ENCODE measurements at places on chromosomes 12 and 14.

- no peak for DNase-seq
These were observed 2.3 kb downstream of the DGKA start for GRCh38 chr12:55933169-55933798.

GRCh38 chr12:79058342-79058741 lies 193.8 kb downstream of the SYT1 start:
- DNase-seq, result no peak

DNA sequence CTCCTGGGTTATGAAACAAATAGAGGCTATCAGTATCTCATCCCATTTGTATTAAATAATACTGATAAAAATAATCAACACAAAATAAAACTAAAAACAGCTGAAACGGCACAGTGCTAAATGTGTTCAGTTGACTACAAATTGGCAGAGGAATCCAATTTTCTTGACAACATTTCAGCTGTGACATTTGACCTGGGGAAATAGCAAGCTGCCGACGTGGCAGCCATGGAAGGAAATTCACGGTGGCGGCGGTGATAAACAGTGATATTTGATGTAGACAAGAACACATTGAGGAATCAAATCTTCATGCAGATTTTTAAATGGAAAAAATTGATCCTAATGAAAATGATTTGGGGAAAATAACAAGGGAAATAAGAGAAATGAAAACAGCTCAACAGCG lies 159.1 kb upstream of the RTL1 start:
- peak; percentile 1 for DNase-seq

DNA sequence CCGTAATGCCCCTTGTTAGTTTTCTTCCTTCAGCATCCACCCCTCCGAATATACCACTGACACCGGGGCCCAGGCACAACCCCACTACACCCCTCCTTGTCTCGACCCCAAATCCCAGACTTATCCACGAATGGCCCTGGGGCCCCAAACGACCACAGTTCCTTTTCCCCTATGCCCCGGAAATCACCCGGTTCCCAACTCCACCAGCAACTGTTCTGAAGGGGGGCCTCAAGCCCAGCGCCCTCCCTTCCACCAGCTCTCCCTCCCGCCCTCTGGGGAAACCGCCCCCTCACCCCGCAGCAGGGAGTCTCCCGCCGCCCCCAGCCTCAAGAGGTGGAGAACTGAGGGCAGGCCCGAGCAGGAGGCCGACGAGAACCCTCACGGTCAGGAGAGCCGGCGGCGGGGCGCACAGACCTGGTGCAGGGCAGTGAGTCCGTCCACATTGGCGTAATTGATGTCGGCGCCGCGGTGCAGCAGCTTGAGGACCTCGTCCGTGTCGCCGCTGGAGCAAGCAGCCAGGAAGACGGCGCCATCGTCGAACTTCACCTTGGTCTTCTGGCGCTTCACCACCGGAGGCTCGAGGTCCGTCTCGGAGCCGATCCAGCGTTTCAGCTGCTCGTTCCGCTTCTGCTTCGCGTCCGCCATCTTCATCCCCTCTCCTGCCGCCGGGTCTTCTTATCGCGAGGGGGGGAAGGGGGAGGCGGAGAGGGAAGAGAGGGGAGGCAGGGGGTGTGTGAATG lies 446 bp downstream of the PPP1R12A start:
- DNase-seq, result peak; percentile 81

DNA sequence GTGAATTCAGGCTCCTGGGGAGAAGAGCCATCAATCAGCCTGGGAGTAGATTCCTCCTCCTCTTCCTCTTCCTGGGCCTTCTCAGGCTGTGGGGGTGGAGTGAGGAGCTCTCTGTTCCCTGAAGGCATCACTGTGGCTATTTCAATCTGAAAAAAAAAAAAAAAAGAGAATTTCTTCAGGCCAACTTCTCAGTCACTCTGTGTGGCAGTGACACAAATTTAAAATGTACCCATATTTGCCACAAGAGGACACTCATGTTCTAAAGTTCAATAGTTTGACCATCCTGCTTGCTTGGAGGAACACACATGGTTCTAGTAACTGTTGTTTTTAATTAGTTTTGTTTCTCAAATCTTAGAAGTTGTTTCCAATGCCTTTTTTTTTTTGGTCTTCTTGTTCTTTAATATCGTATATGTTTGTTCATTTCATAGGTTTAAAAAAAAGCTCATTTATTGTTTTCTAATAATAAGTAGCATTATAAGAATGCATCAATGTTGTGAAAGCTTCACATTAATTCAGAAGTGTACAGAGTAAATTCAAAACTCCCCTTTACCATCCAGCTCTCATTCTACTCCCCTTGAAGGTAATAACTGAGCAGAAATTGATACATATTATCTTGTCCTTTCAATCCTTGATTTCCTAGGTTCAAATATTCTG lies 23.3 kb upstream of the CCER1 start:
- peak; percentile 27 for DNase-seq

GRCh38 chr12:75390899-75391538 lies at the start of gene GLIPR1L2:
TSS of gene GLIPR1L2 (plus strand) at chr12:75391089. CDS start at chr12:75391117, 28 bp downstream.
- DNase-seq, result peak; percentile 97

DNA sequence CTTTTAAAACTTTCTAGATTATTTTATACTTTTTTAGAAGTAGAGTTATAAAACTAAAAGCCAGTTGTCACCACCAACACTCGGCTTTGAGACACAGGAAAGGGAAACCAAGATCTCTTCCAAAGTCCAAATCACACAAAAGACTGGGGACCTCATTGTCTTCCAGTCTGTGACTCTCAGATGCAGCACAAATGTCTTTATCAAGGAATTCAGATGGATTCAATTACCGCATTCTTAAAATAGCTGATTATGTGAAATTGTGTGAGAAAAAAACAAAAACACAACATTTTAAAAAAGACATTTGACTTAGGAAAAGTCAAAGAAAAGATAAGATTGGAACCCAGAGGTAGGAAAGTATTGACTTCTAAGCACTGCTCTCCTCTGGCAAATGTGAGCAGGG lies 3.5 kb upstream of the SIX6 start:
- DNase-seq, result no peak

DNA sequence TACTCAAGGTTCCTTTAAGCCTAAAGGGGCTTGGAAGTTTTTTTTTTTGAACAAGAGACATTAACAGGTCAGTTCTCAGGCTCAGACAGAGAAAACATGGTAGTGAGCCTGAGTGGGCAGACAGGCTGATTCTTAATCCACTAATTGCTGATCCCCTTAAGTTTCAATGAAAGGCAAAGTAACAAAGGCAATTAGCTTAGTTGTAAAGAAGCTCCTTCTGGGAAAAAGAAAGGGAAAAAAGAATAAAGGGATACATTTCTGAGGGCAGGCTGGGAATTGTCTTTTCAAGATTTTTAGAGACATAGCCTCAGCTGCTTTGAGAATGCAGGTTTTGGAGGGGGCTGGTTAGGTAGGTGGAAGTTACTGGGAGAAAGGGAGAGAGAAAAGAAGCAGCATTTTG lies 133.8 kb downstream of the CFAP54 start:
- no peak for DNase-seq

DNA sequence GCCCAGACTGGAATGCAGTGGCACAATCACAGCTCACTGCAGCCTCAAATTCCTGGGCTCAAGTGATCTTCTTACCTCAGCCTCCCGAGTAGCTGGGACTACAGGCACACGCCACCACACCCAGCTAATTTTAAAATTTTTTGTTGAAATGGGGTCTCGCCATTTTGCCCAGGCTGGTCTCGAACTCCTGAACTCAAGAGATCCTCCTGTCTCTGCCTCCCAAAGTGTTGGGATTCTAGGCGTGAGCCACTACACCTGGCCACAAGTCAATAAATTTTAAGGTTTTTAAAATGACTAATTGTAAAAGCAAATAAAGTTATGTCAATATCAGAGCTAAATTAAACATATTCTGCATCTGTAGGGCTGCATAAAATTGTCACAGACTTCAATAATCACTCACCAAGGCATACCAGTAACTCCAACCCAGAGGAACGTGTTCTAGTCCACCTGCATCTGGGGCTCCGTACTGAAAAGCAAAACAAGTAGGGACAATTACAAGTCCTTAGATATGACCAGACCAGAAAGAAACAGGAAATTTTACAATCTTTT lies 13.9 kb downstream of the GNS start:
- DNase-seq, result no peak

DNA sequence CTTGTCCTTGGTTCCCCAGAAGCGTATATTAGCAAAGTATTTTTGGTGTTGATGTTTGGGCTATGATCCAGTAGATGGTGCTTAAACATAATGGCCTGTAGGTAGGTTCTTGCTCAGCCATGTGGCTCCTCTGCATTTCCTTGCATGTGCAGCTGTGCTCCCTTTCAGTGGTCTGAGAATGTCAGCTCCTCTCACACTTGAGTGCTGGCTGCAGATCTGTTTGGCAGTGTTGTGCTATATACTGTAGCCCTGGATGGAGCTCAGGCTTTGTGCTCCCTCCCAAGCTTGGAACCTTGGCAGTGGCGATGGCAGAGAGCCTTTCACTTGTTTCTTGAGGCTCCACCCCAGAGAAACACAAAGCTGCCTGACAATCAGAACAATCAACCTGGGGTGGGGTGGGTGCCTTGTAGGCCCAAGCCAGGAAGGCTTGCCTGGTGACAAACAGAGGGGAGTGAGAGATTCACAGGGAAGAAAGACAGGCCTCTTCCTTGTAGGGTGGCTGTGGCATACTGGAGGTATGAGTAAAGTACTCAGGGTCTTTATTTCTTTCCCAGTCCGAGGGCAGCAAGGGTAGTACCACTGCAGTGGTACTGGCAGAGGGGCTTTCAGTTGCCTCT lies 255.3 kb downstream of the RAD51B start:
- no peak for DNase-seq

DNA sequence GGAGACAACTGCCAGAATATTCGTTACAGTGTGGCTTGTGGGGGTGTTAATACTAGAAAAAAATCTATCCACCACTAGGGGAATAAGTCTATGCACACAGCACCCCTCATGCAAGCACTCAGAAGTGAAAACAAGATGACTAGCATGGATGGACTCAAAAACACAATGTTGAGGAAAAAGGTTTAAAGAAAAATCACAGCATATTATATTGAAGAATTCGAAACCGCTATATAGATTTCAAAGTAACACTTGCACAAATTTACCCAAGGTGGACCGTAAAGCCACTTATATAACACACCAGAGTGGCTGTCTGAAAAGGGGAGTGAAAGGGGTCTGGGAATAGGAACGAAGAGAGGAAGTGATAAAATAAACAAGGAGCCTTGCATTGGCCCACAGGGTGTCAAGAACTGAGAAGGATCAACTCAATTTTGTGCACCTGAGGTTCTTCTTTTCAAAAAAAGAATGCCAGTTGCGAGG lies 544 bp downstream of the ABCD4 start:
- no peak for DNase-seq

DNA sequence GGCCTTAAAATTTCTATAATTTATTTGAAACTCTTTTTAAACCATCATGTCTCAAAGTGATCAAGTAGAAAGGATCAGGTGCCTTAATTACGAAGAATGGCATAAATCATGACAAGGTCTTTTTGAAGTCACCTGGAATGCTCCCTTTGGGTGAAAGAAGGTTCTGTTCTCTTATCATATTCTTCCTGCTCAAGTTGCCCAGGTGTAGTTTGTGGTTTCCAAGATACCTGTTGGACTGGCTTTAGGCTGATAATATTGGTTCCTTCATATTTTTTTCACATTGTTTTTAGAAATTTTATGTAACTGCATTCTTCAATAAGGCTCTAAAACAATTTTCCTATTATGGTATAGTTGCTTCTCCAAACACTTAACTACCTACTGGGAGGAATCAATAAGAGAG lies 29.2 kb downstream of the RASSF3 start:
- no peak for DNase-seq

DNA sequence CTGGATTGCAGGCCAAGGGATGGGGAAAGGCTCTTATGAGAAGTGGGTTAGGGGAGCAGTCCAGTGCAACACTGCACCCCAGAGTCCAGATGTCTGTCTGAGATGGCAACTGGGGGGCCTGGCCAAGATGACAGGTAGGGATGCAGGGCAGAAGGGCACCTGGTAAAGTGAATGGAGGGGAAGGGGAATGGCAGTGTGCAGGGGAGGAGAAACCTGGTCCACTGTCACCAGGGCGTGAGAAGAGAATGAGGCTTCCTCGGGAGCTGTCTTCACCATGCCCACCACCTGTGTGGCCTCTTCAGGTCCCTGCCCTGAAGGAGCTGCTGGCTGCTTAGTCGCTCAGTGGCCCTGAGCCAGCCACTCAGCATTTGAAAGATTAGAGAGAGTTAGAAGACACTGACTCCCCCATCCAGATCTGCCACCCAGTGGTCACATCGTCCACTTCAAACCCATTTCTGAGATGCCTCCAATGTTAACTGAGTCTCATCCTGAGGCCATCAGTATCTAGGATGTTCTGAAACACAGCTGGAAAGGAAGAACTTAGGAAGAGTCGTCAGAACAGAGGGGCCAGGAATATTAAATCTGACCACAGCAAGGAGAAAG lies 57.3 kb downstream of the PLEKHG3 start:
- DNase-seq, result no peak

DNA sequence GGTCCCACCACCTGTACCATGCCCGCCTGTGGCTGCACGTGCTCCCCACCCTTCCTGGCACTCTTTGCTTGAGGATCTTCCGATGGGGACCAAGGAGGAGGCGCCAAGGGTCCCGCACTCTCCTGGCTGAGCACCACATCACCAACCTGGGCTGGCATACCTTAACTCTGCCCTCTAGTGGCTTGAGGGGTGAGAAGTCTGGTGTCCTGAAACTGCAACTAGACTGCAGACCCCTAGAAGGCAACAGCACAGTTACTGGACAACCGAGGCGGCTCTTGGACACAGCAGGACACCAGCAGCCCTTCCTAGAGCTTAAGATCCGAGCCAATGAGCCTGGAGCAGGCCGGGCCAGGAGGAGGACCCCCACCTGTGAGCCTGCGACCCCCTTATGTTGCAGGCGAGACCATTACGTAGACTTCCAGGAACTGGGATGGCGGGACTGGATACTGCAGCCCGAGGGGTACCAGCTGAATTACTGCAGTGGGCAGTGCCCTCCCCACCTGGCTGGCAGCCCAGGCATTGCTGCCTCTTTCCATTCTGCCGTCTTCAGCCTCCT lies 1.1 kb downstream of the INHBE start:
- DNase-seq, result no peak

- no peak for DNase-seq
These were observed 8.9 kb downstream of the COX14 start for GRCh38 chr12:50120953-50121352.

- DNase-seq, result no peak
These were observed 254.2 kb downstream of the ACSS3 start for GRCh38 chr12:81332054-81332453.

DNA sequence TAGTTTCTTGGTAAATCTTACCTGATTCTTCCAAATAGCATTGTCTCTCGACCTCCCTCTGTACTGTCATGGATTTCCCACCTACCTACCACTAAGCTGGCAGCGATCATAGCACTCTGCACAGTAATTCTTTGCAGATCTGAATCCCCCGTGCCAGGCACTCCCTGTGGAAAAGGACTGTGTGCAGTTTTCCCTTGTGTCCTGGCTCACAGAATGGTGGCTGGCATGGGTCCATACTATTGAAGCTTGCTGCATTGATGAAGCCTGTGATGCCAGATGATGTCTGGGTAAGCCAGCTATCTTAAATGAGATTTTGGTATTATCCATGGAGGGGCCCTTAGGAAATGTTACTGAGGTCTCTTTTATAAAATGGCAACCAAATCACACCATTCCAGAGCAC lies 135.7 kb downstream of the RPAP3 start:
- no peak for DNase-seq

DNA sequence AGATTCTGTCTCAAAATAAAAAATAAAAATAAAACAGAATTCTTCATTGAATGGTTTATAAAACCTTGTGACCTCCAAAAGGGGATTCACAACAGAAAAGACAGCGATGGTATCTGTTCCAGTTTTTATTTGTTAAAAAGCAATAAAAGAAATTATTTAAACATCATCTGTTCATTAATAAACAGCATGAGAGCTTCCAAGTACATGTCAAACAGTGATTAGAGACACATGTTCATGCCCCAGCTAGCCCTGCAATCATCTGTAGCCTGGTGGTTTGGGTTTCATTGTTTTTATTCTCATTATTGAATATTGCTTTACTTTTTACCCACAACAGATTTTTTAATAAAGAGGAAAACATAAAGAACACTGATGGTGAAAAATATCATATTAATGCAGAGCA lies 173.3 kb downstream of the ANO2 start:
- DNase-seq, result no peak
